Non-pigmented ciliary epithelial cell (primary cell): ENCODE measurements at places on chromosomes 6 and 20.

- no peak for DNase-seq
Measured at GRCh38 chr6:8064638-8065518, 689 bp upstream of the BLOC1S5 start.

DNA sequence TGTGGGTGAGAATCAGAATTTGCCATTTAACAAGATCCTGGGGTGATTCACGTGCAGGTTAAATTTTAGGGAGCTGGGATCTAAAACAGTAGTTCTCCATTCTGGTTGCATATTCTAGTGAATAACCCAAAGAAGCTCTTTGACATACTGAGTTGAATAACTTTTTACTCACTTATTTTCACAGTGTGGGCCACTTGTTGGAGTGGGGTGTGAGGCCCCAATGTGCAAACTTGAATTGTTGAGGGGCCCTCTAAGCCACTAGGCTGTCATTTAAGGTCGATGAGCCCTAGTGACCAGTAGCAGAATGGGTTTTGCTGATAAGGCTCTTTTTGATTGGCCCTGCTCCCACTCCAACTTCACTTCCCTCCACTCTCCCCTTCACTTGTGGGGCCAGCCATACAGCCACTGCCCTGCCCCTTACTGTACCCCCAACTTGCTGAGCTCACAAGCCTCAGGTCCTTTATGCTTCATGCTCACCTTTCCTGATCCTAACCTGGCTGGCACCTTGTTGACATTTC lies 33.6 kb upstream of the RIPOR2 start:
- DNase-seq = no peak

DNA sequence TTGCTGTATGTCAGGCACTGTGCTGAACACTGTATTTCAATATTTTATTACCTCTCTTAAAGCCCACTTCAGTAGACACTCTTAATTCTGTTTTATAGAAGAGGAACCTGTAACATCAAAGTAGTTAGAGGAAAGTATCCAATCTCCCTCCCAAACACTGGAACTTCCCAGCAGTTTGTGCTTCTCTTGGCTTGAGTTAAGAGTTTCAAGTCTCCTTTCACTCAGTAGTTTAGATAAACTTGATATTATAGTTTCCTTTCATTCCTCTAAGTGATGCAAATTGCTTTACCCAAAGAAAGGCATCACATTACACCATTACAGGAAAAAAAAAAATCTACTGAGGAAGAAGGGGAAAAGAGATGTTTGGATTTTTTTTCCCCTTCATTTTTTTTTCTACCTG lies 164.3 kb downstream of the TSHZ2 start:
- DNase-seq = no peak

GRCh38 chr6:161889324-161889723 lies 615.5 kb upstream of the AGPAT4 start:
- DNase-seq = no peak

- no peak for DNase-seq
Measured at GRCh38 chr6:93193868-93194267, 225.5 kb downstream of the EPHA7 start.

- no peak for DNase-seq
Measured at GRCh38 chr6:28543651-28544610, 18.2 kb downstream of the GPX5 start.

DNA sequence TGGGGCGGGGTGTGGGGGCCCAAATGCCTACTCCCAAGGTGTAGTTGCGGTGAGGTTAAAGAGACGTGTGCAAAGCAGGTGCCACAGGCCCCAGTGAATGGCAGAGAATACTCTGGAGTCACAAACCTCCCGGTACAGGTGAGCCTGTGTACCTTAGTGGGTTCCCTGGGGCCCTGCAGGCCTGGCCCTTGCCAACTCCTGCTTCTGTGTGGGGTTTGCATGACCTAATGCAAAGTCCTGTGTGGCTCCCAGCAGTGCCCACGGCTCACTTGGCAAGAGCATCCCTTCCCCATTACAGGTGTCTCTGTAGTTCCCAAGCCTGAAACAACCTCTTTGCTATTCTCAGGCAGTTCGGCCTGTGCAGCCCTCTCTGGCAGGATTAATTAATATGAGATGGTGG lies 17.5 kb downstream of the SPDEF start:
- DNase-seq = no peak

- no peak for DNase-seq
Measured at GRCh38 chr6:142013875-142014495, 118.7 kb upstream of the GJE1 start.

GRCh38 chr6:43269273-43270007 lies 26.2 kb downstream of the TTBK1 start:
- DNase-seq = no peak

GRCh38 chr6:97151601-97152000 lies 131.4 kb downstream of the MMS22L start:
- DNase-seq = no peak

DNA sequence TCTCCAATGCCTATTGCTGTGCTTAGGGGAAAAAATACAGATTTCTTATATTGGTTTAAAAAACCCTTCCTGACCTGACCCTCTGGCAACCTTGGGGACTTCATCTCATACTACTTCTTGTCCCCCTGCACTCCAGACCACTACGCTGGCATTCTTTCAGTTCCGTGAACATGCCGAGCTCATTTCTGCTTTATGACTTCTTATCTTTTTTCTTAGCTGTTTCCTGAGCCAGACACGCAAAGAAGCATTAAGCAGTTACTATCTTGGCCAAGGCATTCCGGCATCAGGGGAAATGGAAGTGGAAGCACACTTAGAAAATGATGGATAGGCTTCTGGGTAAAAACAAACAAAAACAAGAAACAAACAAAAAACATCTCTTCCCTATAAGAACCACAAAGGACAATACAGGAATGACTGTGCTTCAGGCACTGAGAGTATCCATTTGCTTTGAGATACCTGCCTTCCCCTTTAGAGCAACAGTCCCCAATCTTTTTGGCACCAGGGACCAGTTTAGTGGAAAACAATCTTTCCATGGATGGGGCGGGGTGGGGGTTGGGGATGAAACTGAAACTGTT lies 4.4 kb upstream of the CCDC28A start:
- DNase-seq = no peak

DNA sequence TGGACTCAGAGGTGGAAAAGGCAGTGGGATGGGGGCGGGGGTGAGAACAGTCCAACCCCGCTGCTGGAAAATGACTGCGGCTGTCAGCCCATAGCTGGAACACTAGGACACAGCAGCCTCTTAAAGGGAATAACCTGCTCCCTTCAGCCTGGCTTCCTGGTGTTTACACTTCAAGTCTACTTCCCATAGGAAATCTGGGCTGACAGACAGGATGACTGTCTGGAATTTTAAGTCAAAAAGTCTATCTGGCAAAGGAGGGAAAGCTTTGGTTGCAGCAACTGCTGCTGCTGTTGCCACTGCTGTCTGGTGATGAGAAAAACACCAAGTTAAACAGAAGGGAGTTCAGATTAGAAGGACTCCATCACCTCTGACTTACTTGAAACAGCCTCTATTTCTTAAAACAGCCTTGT lies 44.9 kb downstream of the TNFRSF21 start:
- no peak for DNase-seq

GRCh38 chr6:35310265-35310831 lies 12.7 kb downstream of the DEF6 start:
- no peak for DNase-seq

GRCh38 chr20:60559462-60559861 lies 601.2 kb downstream of the CDH26 start:
- DNase-seq = no peak

GRCh38 chr20:48283470-48284110 lies 498.3 kb upstream of the SULF2 start:
- peak; percentile 98 for DNase-seq

- DNase-seq = peak; percentile 44
Measured at GRCh38 chr20:8073024-8073832, 53.7 kb upstream of the TMX4 start.

DNA sequence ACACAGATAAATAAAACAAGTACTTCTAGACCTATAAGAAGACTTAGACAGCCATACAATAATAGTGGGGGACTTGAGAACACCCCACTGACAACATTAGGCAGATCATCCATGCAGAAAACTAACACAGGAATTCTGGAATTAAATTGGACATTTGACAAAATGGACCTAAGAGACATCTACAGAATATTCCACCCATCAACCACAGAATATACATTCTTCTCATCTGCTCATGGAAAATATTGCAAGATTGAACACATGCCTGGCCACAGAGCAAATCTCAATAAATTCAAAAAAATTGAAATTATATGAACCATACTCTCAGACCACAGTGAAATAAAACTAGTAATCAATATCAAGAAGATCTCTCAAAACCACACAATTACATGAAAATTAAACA lies 44.3 kb upstream of the KIAA1586 start:
- no peak for DNase-seq

GRCh38 chr6:126650931-126651330 lies 311.0 kb downstream of the CENPW start:
- no peak for DNase-seq

DNA sequence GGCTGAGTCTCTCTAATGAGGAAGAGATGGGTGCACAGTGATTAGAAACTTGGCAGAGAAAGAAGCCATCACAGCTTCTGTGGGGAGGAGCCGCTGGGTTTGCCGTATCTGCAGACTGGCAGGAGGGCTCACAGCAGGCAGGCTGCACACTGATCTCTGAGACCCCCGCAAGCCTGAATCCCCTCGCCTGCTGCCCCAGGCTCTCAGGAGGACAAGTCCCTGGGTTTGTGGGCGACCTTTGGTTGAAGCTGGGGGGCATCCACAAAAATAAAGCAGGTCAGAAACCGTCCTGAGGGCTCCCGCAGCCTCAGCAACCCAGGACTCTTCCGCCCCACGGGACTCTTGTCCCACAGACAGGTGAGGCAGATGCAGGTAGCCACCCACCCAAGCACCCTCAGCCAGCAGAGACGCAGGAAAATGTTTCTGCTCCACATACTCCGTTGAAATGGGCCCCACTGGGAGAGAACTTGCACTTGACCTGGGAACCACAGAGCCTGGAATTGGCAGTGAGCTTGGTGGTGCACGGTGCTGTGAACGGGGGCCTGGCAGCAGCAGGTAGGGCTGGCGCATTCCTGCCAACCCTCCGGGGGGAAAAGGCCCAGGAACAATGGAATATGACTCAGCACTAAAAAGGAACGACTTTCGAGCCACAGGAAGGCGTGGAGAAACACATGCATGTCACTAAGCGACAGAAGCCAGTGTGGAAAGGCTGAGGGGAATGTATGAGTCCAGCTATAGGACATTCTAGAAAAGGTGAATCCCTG lies 89.9 kb downstream of the YTHDF1 start:
- no peak for DNase-seq

GRCh38 chr6:35052694-35053565 lies 88.2 kb downstream of the TCP11 start:
- no peak for DNase-seq

DNA sequence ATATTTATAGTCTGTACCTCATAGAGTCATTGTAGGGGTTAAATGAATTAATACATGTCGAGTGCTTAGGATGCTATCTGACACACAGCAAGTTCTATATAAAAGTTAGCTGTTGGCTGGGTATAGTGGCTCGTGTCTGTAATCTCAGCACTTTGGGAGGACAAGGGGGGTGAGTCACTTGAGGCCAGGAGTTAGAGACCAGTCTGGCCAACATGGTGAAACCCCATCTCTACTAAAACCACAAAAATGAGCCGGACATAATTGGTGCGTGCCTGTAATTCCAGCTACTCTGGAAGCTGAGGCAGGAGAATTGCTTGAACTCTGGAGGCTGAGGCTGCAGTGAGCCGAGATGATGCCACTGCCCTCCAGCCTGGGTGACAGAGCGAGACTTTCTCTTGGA lies 222.9 kb downstream of the UBE3D start:
- peak; percentile 66 for DNase-seq

DNA sequence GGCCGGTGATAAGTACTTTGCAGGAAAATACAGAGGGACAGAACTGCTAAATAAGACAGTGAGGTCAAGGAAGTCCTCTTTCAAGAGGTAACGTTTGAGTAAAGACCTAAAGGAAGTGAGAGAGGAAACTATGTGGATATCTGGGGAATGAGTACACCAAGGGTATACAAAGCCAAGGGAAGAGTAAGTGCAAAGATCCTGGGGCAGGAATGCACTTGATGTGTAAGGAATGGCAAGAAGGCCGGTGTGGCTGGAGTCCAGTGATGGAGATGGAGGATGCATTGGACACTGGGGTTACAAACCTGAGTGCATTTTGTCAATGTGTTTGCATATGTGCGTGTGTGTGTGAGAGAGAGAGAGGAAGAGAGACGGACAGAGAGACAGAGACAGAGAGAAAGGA lies 32.1 kb upstream of the TGM2 start:
- no peak for DNase-seq

DNA sequence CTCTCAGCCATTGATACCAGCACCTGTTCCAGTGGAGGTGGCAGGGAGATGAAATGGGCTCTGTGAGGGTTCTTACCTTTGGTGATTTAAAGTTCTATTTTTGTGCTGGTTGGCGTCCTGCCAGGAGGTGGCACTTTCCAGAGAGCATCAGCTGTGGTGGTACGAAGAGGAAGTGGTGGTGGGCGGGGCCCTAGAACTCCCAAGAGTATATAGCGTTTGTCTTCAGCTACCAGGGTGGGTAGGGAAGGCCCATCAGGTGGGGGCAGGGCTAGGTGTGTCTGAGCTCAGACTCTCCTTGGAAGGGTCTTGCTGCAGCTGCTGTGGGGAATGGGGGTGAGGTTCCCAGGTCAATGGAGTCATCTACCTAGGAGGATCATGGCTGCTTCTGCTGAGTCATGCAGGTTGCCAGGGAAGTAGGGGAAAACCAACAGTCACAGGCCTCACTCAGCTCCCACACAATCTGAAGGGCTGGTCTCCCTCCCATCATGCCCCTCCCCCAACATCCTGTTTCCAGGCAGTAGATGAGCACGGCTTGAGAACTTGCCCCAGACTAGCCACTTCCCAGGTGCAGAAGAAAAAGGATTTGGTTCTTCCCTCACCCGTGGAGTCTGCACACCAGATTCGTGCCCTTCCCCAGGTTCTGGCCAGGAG lies 46.6 kb downstream of the MOXD1 start:
- no peak for DNase-seq

DNA sequence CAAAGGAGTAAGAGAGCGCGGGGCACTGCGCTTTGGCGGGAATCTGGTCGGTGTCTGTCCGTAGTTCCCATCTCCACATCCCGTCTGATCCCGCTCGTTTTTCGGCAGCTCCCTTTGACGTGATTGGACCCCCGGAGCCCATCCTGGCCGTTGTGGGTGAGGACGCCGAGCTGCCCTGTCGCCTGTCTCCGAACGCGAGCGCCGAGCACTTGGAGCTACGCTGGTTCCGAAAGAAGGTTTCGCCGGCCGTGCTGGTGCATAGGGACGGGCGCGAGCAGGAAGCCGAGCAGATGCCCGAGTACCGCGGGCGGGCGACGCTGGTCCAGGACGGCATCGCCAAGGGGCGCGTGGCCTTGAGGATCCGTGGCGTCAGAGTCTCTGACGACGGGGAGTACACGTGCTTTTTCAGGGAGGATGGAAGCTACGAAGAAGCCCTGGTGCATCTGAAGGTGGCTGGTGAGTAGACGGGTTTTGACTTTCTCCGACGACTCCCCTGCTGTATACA lies 1.4 kb downstream of the BTN1A1 start:
- no peak for DNase-seq

GRCh38 chr20:36573798-36574365 lies 485 bp downstream of the TGIF2 start:
- no peak for DNase-seq

GRCh38 chr6:113971741-113972140 lies 793 bp upstream of the HDAC2 start:
- DNase-seq = no peak
